ENCODE measurements at places on chromosomes 7 and 10.

DNA sequence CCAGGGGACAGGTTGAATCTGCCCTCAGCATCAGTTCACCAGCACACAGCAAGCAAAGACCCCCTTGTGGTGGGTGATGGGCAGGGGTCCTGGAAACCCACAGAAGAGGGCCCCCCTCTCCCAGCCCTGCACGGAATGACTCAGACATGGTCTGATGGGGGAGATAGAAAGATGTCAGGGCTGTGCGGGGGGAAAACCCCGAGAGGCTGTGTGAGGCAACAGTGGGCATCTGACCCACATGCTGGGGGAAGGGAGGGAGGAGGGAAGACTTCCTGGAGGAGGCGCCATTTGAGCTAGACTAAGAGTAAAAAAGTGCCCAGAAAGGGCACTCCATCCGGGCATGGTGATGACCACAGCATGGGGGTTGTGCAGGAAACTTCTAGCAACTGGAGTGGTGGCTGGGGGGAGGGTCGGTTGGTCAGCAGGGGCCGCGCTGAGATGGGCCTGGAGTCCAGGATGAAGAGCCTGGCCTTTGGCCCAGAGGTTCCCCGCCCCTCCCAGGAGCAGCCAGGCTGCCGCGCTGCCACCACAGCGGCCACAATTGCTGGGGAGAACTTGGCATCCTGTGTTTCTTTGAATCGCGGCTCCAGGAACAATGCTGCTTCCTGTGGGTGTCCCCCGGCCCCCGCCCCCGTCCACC, 2.5 kb downstream of the LFNG start:
- DNase-seq: peak; percentile 70

GRCh38 chr10:69578508-69578991, 5.3 kb upstream of the NEUROG3 start:
- no peak for DNase-seq

DNA sequence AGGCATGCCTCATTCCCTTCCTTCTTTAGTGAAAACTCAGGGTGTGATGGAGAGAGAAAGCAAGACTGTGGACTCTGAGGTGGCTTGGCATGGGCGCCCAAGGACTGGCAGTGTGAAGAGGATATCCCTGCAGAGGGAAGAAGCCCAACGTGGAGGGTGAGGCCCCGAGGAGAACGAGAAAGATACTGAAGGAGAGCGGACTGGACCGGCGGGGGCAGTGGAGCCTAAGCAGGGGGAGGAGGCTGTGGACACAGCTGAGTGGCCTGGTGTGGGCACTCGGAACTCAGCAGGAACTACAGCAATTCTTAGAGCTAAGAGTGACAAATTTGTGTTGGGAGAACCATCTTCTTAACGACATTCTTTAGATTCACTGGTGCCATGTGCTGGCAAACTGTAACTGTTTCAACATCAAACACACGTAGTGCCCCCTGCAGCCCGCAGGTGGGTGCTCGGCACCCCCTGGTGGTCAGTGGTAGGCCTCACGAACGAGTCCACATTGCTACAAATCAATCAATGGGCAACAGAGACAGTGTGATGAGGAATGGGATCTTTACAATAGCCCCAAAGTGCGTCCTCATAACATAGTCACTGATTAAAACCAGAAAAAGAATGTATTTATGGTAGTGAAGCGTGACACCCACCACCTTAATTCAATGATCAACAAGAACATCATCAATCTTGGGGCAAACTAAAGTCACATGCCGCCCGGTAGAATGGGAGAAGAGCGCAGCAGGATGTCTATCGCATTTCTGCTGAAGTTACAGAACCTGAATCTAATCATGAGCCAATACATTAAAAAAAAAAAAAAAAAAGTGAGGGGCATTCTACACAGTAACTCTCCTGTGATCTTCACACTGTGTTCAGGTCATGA, 2.0 kb upstream of the SFTPA1 start:
- DNase-seq: peak; percentile 3

DNA sequence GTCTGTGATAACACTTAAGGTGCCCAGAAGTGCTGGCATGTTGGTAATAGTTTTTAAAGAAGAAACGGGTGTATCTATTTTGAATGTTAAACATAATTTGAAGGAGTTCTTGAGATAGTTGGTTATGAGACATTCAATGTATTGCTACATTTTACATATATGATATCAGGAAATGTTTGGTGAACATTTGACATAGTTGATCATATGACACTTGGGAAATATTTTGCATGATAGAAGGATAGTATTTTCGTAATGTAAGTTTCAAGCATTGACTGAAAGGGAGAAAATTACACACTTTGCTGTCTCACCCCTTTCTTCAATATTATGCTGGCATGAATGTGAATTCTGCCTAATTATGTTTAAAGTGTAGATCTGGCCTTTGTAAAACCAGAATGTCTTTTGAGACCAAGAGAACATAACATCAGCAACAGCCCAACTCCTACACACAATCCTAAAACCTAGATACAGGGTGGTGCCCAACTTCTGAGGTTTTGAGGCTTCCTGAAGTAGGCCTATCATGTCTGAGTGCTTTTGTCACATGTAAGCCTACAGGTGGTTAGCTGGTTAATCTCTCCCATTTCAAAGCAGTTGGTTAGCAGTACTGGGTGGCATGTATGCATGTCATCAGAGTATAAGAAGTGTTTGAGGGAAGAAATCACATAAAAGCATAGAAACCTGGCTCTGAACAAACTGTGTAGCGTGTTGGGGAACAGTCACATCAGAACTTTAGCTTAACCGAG, 2.1 kb downstream of the ADD3 start:
- no peak for DNase-seq

GRCh38 chr7:138186951-138187351, 110.7 kb downstream of the AKR1D1 start:
- DNase-seq: no peak

GRCh38 chr10:60175441-60175971, 214.2 kb downstream of the ANK3 start:
- no peak for DNase-seq

DNA sequence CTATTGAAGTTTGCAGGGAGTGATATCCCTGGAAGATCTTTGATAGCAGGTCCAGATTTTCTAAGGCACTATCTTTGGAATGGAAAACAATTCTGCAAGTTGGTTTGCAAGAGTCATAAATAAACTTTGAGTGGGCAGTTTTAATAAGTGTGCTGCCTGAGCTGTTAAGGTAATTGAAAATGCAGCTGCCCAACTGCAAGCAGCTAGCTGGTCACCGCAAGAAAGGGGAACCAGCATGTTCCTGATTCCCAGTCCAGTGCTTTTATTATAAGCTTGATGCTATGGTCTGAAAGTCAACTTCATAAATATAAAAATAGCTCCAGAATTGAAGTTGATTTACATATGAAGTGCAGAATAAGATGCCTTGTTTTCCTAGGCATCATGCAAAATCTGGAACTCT, 308.4 kb downstream of the ZNF248 start:
- no peak for DNase-seq

GRCh38 chr10:5949009-5949759, 28.2 kb downstream of the IL15RA start:
- DNase-seq: no peak

DNA sequence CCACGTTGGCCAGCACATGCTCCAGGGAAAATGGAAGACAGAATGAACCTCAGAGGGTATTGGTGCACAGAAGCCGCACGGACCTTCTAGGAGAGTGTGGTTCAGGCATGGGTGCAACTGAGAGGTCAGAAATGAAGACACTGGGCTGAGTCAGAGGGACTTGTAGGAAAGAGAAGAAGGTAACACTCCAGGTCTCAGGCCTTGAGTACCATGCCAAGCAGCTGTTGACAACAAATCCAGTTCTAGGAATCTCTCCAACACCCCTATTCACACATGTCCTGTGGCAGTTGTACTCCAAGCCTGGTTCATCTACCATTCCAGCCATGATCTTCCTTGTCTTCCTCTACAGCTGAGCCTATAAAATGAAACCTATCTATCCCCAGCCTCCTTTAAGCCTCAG, 251.6 kb downstream of the USP6NL start:
- DNase-seq: no peak

GRCh38 chr10:49298983-49299815, at the start of gene C10orf71:
Gene C10orf71 (plus strand): TSS chr10:49299170. CDS start chr10:49322546, 23,376 bp downstream.
- DNase-seq: no peak

GRCh38 chr10:128432423-128432822, 306.2 kb upstream of the MKI67 start:
- DNase-seq: no peak

DNA sequence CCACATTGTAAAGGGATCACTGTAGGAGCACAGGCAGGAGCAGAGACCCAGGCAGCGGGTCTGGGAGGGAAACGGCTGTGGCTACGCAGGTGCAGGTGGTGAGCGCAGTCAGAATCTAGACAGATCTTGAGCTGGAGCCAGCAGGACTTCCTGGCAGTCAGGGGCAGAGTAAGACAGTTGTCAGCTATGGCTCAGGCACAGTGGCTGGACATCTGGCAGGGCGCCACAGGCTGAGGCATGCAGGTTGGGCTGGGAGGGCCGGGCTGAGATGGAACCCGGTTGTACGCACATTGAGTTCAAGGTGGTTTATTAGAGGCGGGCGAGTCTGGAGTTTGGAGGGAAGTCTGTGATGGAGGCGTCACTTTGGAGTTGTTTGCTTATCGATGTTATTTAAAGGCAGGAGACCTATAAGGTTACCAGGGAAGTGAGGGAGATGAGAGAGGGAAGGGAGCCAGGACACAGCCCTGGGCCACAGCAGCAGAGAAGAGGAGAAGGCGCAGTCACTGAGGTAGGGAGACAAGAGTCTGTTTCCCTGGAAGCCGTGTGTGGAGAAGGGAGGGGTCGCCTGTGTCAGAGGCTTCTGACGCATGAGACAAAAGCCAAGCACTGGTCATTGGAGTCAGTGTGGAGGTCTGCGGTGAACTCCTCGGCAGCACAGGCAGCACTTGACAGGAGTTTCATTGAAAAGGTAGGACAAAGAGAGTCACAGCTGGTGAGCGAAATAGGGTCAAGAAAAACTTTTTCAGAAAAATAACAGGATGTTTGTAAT, 73.8 kb downstream of the LANCL2 start:
- DNase-seq: no peak

- DNase-seq: no peak
Observed at GRCh38 chr7:121366852-121367431, 29.2 kb downstream of the FAM3C start.

DNA sequence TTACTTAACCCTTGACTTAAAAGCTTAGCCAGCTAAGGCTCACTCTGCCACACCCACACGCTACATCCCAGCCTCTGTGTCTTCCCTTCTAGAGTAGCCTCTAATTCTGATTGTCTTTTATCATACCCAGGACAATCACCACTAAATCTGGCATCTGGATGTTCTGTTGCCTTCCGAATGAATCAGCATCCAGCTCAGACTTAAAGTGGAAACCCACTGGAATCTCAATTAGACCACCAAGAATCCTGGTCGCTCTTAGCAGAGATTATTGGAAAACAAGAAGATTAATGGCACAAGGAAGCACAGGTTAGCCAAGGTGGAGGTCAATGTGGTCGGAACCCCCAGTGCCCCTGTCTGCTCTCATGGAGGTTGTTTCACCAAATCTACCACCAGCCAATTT, 404.2 kb upstream of the FOXK1 start:
- no peak for DNase-seq

GRCh38 chr7:81470724-81471379, 299.0 kb downstream of the HGF start:
- DNase-seq: no peak

DNA sequence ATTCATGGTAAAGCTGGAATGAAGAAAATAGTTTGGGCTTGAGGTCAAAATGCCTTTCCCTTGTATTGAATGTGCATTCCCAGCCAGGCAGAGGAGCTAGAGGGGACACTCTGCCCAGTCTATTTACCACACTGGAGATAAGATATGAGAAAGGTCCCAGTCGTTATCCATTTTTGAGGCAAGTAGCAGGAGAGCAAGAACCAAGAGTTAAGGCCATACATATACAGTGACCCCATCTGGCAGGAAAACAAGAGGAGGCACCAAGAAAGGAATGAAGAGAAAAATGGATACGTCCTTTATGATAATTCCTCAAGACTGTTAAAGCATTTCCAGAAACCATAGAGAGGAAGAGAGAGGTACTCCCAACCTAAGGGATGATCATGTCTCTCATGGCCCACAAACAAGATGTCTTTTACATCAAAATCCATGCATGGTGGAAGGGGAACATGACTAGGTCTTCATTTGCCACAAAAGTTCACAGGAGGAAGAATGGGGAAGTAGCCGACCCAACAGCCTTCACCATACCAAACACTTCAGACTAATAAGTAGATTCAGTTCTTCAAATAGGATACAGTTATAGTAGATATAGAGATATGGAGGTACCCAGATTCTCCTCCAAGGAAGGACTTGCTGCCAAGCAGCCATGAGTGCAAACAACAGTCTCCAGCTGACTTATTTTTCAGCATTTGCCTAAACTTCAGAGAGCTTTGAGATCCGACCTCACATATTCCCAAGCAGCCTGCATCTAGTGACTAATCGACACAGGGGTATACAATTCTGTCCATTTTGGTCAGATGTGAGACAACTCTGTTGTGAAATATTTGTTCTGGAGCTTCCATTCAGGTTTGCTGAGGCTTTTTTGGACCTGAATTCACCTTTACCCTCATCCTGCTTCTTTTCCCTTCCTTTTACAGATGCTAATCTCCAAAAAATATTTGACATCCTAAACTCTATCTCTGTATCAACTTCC, 61.1 kb upstream of the CCDC71L start:
- no peak for DNase-seq

DNA sequence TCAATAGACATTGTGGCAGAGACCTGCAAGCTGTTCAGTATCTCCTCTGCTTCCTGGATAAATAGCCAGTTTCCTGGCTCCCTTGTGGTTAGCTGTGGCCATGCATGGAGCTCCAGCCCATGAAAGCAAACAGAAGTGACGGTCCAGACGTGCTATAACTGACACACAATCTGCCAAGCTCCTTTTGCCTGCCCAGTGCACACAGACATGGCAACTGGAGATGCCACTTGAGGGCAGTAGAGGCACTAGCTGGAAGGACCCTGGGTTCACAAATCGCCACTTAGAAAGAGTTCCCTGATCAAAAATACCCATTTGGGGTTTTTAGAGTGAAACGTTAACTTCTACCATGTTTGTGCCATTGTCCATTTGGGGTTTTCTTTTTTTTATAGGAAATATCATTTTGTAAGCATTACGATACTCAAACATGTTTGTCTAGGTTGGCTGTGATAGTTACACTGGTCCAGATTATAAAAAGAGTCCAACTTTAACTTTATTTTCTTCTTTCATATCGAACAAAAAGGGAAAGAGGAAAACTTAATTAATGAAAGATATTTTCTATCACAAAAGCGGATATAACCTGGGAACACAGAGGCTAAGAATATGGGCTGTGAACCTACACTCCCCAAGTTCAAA, 31.3 kb downstream of the KIN start:
- no peak for DNase-seq

DNA sequence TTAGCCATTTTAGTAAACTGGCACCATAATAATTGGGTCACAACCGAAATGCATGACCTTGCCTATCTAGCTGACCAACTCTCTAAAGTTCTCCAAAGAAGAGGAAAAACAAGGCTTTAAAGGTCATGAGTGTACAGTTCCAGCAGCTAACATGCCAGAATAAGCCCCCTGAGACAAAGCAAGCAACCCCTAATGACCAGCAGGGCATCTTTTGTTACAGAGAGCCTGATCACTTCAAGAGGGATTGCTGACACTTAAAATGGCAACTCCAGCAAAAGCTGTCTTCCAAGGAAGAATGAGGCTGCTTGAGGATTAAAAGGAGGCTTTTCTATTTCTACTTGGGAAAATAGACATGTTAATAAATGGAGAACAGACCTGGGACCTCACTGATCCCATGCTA, 213.6 kb downstream of the CDC14C start:
- DNase-seq: no peak

GRCh38 chr7:74449809-74450397, 3.8 kb upstream of the GTF2IRD1 start:
- peak; percentile 37 for DNase-seq

All from stimulated activated CD8-positive, alpha-beta memory T cell treated with anti-CD3 and anti-CD28 coated beads, Interleukin-4, amount 100 ng/mL, for 24 hours (primary cell).